ENCODE measurements at places on chromosomes 7 and 10. TPM values are rescaled to one million over a fixed set of nuclear protein-coding genes. Genes with fewer than 3 reads are reported as not detected.

The GLCCI1 gene
- 35.3 TPM for total RNA-seq

The PILRB gene
- 21.5 TPM for total RNA-seq

DNA sequence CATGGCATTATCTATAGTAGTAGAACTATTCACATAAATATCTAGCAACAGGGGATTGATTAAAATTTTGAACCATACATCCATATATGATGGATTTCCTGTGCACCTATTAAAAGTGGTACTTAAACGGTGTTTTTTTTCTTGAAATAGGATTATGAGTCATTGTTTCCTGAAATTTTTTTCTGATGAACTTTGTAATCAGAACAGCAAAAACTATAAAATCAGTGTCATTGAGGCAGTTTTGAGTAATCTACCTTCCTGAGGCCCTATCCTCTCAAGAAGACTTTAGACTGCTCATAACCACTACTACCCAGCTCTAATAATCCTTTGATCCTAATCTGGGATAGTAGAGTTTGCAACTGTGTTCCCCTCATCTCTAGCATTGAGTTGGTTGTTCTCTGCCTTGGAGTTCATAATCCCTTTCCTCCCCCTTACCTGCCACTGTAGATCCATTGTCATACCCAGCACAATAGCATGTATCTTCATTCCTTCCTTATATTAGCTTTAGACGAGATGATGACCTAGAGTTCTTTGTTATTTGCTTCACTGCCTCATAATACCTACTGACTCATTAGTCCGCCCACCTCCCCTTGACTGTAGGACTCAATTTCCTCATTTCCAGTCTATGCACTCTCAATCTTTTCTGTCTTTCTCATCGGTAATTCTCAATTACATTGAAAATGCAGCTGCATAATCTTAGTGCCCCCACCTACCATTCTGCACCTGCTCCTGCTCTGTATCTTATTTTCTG lies 133.4 kb downstream of the LRRC4 start:
- DNase-seq: no peak

GRCh38 chr7:113873554-113874151 lies 45.2 kb downstream of the PPP1R3A start:
- DNase-seq: no peak

DNA sequence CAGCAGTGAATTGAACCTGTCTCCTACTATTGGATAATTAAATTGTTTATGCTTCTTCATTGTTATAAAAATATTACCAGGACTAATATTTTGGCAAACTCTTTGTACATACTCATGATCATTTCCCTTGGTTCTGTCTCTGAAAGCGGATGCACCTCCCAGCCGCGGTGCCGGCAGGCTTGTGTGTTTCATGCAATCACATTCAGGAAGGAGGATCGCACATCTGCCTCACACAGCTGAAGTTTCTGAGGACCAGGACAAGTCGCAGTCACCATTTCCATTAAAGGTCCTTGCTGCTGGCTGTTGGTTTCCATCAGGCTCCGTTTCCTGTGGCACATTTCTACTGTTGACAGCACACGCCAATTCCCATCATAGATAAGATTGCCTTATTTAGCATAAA lies 117.8 kb upstream of the SHH start:
- DNase-seq: no peak

GRCh38 chr10:131729938-131730660 lies 170.7 kb upstream of the PPP2R2D start:
- DNase-seq: no peak
